ENCODE measurements at places on chromosomes 2 and 18.

DNA sequence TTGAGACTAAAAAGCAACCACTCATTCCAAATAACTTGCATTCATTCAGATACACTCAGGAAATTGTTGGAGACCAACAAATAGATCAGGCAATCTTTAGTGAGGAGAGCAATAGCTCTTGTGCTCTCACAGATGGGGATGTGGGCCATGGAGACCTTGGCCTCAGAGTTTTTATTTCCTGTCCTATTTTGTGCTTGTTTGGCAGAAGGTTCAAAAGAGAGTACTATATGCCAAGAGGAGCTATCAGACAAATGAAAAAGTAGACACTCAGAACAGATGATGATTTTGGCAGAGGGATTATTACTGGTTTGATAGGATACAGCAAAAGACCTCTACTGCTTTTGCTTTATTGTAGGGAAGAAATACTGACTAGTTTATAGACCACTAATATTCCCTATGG, 230.2 kb downstream of the KCNE4 start:
- DNase-seq = no peak

GRCh38 chr18:58045242-58046092, 1.4 kb downstream of the NEDD4L start:
- no peak for DNase-seq

DNA sequence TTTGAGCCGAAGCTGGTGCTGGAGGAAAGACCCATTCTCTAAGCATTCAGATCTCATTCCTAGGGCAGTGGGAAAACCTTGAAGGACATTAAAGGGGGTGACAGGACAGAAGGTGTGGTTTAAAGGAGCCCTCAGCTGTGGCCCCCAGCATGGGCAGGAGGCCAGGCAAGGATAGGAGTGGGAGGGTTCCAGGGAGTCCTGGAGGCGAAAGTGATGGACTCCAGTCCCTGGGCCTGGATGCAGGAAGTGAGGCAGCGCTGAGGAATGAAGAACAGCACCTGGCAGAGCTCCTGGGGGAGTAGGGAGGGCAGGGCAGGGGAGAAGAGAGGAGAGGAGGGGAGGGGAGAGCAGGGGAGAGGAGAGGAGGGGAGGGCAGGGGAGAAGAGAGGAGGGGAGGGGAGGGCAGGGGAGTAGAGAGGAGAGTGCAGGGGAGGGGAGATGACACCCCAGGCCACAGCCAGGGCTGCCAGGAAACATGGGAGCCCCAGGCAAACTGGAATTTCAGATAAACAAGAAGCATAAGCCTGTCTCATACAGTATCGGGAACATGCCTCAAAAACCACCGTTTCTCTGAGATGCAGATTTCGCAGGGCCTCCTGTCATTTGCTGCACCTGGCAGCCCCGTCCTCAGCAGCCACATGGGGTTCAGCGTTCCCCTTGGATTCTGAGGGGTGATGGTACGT, 5.7 kb downstream of the RAMP1 start:
- no peak for DNase-seq

DNA sequence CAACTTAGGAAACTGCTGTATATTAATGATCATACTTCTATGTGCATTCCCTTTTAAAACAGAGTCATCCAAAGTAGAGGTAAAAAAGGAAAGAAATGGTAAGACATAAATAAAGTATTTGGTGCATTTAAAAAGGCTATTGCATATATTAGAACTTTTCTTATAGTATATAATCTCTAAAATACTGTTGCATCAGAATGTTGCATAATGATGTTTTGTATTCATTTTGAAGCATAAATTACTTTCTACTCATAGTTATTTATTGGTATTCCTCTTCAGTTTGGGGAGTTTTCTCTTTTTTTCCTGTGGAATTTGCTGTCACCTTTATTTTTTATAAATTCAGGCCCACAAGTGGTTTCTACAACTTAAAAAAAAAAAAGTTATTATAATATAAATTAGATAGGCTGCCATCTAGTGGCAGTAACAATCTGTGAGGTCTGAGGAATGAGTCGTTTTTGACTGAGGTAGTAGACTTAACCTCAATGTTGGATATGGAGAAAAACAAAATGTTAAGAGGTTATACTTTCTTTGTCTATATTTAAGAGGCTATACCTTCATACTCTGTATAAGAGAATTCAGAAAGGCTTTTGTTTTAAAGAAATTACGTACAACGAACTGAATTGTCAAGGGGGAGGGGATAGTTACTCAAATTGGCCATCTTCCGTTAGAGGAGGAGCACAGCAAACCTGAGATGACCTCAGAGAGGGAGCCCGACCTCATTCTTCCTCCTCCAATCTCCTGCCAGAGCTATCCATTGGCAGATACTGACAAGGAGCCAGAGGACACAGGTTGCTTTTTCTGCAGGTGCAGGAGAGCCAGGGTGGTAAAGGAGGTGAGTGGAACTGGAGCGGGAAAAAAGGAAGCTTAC, 23.8 kb downstream of the ANKAR start:
- DNase-seq = no peak

DNA sequence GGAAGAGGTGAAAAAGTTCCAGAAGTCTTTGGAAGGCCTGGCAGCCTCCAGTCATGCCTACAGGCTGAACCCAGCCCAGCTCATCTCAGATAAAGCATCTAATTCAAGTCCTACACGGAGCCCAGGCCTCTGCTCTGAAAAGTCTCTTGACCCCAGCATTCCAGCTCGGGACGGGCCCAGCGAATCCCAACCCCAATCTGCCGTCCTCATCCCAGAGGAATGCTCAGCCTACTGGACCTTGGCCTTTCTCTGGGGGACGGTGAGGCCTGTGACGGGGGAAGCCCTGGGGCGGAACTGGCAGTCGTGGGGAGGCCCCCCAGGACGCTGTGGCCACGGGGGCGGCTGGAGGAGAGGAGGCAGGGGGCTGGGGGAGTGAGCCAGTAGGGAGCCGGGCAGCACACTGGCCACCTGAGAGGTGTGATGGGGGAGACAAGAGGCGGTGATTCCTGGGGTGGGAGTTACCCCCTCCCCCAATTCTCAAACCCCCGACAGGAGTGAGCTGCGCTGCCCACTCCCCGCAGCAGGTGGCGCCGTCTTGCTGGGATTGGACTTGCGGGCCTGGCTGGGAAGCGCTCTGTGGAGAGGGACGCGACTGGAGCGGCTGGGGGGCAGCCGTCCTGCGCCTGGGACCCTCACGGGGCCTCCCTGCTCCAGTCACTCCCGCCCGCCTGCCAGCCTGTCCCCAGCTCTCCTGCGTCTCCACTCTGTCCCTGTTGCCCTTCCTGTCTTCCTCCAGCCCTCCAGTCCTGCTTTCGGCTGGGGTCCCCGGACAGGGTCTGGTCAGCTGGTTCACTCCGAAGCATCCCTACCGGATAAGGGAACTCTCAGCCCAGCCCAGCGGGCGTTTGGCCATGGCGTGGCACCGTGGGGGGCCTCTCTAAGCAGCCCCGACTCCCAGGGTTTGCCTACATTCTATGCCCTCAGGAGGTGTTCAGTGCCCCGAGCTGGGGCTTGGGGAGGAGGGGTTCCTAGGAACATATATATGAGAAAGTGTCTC, 182.6 kb upstream of the HAAO start:
- DNase-seq = peak; percentile 37

GRCh38 chr2:53422979-53423378, 344.6 kb upstream of the CHAC2 start:
- DNase-seq = no peak

DNA sequence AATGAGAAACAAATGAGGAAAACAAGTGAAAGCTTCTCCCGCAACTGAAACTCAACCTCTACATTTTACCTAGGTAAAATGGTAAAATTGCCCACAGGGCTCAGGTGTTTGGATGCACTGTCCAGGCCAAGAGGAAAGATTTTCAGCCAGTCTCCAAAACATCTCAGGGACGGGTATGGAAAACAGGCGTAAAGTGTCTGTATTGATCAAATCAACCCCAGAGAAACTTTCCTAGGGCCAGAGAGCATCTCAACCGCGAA, 361 bp upstream of the HAT1 start:
- no peak for DNase-seq

- no peak for DNase-seq
Measured at GRCh38 chr18:36406805-36407204, 109.3 kb downstream of the FHOD3 start.

DNA sequence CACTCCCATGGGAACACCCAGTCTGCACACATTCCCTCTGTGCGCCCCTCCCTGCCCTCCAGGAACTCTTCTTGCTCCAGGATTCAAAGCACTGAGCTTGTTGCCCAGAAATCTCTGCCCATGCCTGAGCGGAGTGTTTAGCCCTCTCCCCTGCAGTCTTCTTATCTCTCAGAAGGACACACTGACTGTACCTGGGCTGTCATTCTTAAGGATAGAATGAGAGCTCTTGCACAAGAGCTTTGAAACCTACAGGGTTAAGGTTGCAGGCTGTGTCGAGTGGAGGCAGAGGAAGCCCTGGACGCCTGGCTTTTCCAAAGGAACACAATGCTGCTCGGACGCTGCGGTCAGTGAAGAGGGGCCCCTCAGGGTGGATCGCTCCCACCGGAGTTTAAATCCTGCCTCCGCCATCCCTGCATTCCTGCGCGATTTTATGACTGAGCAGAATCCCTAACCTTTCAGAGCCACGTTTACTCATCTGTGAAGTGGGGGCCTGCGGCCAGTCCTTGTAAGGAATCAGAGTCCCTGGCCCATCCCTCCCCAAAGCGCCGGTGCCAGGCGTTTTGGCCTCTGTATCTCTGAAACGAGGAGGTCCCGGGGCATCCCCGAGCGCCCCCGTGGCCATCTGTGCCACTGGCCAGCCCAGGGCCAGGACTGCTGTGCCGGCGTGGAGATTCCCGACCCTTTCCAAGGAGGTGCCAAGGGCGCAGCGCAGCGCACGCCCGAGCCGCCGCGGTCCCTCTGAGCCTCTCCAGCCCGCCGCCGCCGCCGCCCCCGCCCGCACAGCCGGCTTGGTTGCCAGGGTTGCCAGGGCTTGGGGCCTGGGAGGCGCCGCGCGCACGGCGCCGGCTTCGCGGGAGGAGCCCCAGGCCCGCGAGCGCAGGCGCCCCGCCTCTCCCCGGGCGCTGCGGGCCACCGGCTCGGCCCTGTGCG, 58.9 kb downstream of the FAM168B start:
- DNase-seq = no peak

DNA sequence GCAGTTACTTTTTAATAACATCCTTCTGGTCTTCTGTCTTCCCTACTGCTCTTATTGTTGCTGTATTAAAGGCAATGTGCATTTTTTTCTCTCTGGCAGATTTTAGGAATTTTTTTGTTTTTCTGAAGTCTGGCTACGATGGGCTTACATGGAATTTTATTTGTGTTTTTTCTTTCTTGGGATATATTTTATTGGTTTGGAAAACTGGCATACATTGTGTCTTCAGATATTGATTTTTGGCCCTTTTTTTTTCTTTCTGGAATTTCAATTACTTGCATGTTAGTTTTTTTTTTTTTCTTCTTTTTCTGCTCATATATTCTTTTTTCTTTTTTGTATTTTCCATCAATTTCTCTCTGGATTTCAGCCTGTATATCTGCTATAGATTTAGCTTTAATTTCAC, 442.1 kb upstream of the TRIB2 start:
- DNase-seq = no peak

GRCh38 chr2:9201185-9201891, 5.3 kb upstream of the ASAP2 start:
- DNase-seq = no peak

GRCh38 chr2:96859099-96859649, 1.4 kb upstream of the ANKRD39 start:
- DNase-seq = no peak

- DNase-seq = no peak
Measured at GRCh38 chr2:192809173-192809572, 614.4 kb upstream of the TMEFF2 start.

- no peak for DNase-seq
Measured at GRCh38 chr2:71513096-71513495, 59.7 kb downstream of the DYSF start.

Measured in stimulated activated CD4-positive, alpha-beta T cell treated with anti-CD3 and anti-CD28 coated beads, TNF-alpha, amount 100 ng/mL, for 4 hours (primary cell).